ENCODE measurements at places on chromosomes 12 and 14.

GRCh38 chr14:24741871-24742270, 107.9 kb upstream of the GZMB start:
- DNase-seq: no peak

DNA sequence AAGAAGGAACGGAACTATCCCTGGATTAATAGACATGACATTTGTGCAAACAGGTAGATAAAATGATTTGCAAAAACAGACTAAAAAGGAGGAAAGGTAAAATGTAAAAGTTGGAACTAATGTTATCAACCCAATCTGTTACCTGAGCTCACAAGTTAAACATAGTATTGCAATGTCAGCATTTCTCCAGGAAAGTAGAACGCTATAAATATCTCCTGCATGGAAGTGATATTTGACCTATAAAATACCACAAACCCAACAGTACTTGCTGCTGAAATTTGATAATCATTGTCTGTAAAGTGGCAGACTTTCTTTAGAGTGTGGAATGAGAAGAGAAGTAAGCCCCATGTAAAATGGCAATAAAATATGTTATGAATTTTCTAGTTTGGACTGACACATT, 1435.7 kb downstream of the LRFN5 start:
- DNase-seq: no peak

DNA sequence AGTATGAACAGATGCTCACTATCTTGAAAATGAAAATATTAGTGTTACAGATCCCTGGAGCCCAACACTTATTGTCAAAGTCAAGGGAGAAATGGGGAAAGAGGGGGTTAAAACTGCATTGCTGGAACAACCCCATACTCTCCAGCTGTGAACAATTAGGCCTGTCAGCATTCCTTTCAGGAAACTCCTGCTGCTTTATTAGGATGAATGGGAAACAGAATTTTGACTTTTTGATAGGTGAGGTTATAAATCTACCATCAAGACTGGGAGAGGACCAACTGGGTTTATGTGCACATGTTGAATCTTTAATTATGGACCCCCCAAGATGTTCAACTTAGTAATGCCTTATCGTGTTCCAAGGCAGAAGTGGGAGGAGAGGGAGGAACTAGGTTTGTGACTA, 85.0 kb downstream of the TMTC1 start:
- no peak for DNase-seq

DNA sequence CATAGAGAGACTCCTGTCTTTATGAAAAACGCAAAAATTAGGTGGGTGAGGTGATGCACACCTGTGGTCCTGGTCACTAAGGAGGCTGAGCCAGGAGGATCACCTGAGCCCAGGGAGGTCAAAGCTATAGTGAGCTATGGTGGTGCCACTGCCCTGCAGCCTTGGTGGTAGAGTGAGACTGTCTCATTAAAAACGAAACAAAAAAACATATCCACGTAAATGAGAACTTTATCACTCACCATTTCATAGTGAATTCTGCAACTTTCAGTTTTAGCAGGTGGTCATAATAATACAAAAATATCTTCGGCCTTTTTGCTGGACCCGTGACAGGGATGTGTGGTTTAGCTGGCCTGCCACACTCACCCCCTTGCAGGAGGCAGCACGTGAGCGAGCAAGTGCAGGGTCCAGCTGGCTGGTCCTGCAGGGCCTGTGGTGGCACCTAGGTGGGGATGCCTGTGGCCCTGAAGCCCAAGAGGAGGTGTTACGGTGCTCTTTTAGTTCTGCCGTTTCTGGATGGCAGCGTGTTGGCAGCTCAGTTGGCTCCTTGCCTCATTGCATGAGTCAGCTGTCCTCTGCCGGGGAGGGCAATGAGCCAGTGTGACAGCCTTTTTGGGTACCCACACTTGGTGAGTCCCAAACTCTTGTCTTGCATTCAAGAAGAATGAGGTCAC, 1330.7 kb upstream of the TMEM132C start:
- no peak for DNase-seq

DNA sequence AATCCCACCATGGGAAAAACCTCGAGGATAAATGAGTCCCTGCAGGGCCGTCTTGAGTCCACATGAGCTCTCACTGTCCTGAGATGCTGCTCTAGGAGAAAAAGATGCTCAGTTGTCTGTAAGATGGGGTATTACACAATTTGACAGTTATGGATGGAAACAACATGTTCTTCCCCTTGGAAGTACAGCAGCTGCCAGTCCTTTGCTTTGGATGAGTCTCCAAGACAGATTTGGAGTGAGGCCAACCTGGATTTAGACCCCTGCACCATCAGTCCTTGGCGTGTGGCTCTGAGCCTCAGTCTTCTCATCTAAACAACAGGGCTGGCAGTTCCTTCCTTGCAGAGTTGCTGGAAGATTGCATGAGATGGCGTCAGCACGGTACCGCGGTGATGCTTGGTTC, 309.1 kb upstream of the FKBP4 start:
- DNase-seq: no peak

GRCh38 chr14:47438650-47439140, 236.7 kb downstream of the MDGA2 start:
- no peak for DNase-seq

DNA sequence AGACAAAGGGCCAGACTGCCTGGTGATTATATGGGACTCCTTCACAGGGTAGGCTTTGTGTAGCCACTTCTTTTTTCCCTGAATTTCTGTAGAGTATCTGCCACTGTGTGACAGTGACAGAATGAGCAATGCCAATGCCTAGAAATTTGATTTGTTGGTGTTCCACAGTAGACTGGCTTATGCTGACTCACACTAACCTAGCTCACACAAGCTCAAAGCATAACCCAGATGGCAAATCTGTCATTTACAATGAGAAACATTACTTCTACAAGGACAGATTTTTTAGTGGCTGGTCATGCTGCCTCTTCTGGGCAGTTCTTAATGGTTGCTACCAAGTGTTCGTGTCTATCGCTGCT, 15.9 kb downstream of the CFAP251 start:
- no peak for DNase-seq

- DNase-seq: no peak
Observed at GRCh38 chr12:111838353-111838752, 3.7 kb upstream of the MAPKAPK5 start.

- DNase-seq: no peak
Observed at GRCh38 chr14:64089920-64090319, 204.3 kb downstream of the ESR2 start.

DNA sequence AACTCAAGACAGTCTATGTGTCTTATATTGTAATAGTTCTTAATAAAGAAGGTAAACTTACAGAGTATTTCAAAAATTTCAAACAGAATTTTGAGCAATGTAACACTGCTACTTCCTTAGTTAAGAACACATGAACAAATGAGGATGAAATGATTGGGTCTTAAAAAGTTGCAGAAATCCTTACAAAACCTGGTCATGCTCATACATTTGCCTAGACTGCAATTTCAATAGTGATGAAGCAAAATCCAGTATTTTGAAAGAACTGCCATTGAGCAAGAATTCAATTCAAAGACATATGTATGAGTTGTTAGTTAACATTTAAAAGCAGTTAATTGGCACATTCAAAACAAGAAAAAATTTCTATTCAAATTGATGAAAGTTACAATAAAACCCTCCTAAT, 17.8 kb upstream of the HIF1A start:
- DNase-seq: no peak

DNA sequence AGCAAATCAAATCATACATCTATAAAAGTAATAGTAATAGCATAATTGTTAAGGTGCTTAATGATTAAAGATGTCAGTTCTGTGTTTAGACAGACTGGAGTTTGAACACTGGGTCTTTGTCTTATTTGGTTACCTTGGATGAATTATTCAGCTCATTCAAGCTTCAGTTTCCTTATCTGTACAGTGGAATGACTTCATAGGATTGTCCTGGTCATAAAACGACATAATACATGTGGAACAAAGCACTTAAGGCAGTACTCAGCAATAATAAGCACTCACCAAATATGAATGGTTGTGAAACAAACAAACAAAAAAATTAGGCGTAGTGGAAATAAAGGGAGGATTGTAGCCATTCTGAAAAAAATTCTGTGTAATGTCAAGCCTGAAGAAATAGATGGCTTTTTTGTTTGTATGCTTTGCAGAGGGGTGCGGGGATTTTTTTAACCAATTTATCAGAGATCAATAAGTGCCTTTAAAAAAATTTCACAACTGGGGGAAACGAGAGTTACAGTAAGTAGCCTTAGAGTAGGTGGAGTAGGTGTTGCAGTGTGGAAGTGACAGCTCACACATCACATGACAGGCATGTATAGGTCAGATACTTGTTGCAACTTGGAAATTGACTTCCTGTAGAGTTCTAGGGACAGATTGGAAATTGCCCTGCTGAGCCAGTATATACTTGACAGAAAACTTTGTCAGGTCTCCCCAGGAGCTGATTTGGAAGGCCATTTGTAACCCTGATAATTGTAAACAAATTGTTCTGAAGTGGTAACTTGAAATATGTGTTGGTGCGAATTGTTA, 157.7 kb downstream of the SLC15A5 start:
- DNase-seq: no peak

GRCh38 chr14:102283631-102284129, 21.3 kb downstream of the MOK start:
- DNase-seq: no peak

DNA sequence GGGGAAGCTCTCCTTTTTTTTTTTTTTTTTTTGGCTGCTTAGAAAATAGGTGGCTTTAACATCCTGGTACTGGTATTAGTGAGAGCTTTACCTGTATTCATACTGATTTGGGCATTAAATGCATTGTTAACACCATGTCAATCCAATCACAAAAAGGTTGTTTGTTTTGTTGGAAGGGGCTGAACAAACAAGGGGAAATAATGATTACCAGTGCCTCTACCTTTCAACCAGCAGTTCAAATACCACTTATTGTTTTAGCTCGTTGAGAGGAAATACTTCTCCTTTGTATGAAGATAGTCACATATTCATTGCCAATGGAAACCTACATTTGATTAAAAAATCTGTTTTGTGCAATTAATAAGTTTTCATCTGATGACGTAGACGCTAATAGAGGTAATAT, 72.9 kb downstream of the MIPOL1 start:
- no peak for DNase-seq

DNA sequence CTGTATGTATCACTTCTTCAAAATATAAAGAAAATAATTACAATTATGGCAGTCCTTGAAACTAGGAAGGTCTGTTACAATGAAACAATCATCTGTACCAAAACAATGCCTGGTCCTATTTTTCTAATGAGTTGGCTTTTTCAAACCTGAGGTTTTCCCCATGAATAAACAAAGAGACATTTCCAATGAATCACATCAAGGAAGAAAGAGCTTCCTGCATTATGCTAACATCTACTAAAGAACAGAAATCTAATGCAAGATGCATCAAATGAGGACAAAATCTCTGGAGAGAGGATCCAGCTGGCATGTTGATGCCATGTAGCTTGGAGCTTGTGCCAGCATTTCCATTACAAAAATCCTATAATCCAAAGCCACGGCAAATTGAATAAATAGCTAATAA, 29.3 kb downstream of the NIN start:
- no peak for DNase-seq

- no peak for DNase-seq
Observed at GRCh38 chr14:20684662-20685456, 499 bp downstream of the RNASE4 start.

- DNase-seq: no peak
Observed at GRCh38 chr12:80381121-80381520, 62.9 kb upstream of the PTPRQ start.

DNA sequence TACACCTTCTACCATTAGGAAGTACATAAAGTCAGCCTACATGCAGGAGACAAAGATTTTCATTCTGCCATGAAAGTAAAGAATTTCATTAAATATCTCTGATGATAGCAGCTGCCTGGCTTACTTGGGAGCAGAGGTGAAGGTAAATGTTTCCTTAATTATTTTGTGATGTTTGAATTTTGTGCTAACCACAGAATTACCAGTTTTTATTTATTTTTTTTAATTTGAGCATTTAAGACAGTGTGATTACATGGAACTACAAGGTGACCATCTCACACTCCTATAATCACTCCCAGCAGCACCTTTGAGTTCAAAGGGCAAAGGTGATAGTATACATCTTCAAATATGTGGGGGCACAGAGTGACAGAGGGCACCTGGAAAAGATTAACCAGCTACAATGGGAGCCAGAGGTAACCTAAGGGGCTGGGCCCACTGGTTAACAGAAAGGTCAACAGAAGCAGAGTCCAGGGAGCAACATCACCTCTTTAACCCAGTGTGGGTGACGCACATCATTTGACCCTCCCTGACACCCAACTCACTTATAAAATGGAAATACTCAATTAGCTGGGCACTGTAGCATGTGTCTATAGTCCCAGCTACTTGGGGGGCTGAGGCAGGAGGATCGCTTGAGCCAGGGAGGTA, 65.0 kb downstream of the GCH1 start:
- no peak for DNase-seq

- DNase-seq: no peak
Observed at GRCh38 chr14:71783786-71784185, 148.4 kb upstream of the RGS6 start.

GRCh38 chr12:76026643-76027063, 4.9 kb downstream of the PHLDA1 start:
- no peak for DNase-seq

- DNase-seq: no peak
Observed at GRCh38 chr14:78764240-78764639, 594.1 kb downstream of the NRXN3 start.

GRCh38 chr12:106101803-106102202, 37.0 kb downstream of the NUAK1 start:
- no peak for DNase-seq

GRCh38 chr12:81354327-81354932, 276.6 kb downstream of the ACSS3 start:
- DNase-seq: no peak

DNA sequence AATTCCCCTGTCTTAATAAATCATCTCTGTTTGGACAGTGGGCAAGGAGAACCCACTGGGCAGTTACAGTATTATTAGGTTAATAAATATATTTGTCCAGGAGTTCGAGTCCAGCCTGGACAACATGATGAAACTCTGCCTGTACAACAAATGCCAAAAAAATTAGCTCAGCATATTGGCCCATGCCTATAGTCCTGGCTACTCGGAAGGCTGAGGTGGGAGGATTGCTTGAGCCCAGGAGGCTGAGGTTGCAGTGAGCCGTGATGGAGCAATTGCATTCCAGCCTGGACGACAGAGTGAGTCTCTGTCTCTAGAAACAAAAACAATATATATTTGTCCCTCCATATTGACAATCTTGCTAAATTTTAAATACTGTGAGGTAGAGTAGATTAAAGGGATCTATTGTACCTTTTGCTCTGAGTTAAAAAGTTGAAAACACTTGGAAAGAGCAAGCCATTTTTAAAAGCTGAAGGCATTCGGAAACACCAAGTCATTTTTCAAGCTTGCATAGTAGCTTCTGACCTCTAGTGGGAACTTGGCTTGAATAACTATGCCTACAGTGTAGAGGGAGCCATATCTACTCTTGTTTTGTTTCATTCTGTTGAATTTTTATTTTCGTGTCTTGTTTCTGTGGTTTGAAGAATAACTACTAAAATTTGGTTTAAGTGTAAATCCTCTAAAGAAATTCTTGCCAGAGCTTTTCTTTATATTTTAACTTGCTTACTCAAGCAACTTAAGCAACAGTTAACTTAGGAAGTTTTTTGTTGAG, 14.6 kb upstream of the EEA1 start:
- no peak for DNase-seq

- no peak for DNase-seq
Observed at GRCh38 chr12:38689704-38690103, 215.7 kb downstream of the CPNE8 start.
